ENCODE measurements at places on chromosomes 7 and 10. TPM values are rescaled to one million over a fixed set of nuclear protein-coding genes. Genes with fewer than 3 reads are reported as not detected.

Gene NKX6-2
- not detected for total RNA-seq

Gene KCNIP2
- total RNA-seq, result 3.0 TPM

Gene OR6V1
- not detected for total RNA-seq

Gene ITPRID1
- total RNA-seq, result not detected

Gene LRRC17
- total RNA-seq, result 22.7 TPM

- H3K27ac ChIP-seq, result no peak overlapping the region
- no peaks in the 10 kb centered on the region for H3K4me1 ChIP-seq
- no peaks in the 10 kb centered on the region for H3K36me3 ChIP-seq
- peaks cover 3% of the 10 kb centered on the region for H3K27me3 ChIP-seq
- no peak for DNase-seq
Measured at GRCh38 chr10:126391192-126391885, 3.1 kb upstream of the ADAM12 start.

DNA sequence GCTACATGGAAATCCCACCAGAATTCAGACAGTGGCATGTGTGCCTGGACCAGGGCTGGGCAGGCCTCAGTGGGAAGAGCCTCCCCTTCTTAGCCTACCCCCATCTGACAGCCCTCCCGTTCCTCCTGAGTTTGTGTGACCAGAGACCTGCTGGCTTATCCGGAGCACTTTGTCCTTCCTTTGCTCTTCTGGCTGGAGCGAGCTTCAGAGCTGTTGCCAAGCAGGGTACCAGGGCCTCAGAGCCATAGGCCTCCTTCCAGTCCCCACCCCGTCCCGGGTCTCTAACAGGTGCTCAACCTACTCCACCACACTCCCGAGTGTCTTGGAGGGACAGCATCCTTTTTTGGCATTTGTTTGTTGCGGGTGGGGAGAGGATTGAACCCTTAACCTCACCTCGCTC is 26.5 kb upstream of the TRIM8 start:
- H3K4me1 ChIP-seq, result peaks cover 45% of the 10 kb centered on the region
- no peaks in the 10 kb centered on the region for H3K36me3 ChIP-seq
- no peak overlapping the region for H3K4me3 ChIP-seq
- no peaks in the 10 kb centered on the region for H3K27me3 ChIP-seq
- no peak for DNase-seq

GRCh38 chr7:134943785-134944400 is 42.4 kb upstream of the AGBL3 start:
- H3K27me3 ChIP-seq, result no peaks in the 10 kb centered on the region
- peaks cover 11% of the 10 kb centered on the region for H3K4me1 ChIP-seq
- H3K27ac ChIP-seq, result no peak overlapping the region
- H3K4me3 ChIP-seq, result no peak overlapping the region
- peaks cover 25% of the 10 kb centered on the region for H3K36me3 ChIP-seq

DNA sequence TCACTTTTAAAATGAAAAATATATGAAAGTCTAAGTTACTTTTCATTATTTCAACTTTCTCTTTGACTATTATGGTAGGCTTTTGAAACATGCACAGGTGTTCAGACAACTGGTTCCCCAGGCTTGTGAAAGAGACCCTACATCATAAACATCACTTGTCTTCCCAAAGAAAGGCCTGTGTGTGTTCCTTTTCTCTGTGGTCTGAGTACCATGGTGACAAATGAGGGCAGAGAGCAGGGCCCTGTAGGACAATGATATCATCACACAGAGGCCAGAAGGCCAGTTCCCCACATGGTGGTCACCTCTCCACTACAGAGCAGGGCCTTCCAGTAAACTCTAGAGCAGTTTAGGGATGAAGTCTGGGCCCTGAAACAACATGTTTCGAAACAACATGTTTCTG is 288.8 kb downstream of the USP6NL start:
- no peak overlapping the region for H3K4me3 ChIP-seq
- H3K27ac ChIP-seq, result no peak overlapping the region
- DNase-seq, result no peak
- no peaks in the 10 kb centered on the region for H3K27me3 ChIP-seq

- DNase-seq, result peak; percentile 74
- no peaks in the 10 kb centered on the region for H3K27me3 ChIP-seq
- no peak overlapping the region for H3K4me3 ChIP-seq
- H3K27ac ChIP-seq, result peak overlapping the region; percentile 52
- H3K36me3 ChIP-seq, result no peaks in the 10 kb centered on the region
- peaks cover 14% of the 10 kb centered on the region for H3K4me1 ChIP-seq
Measured at GRCh38 chr10:52703898-52704297, 68.7 kb downstream of the MBL2 start.

GRCh38 chr7:52088008-52088901 is 771.6 kb upstream of the COBL start:
- H3K27ac ChIP-seq, result no peak overlapping the region
- peak overlapping the region; percentile 46 for H3K4me3 ChIP-seq
- H3K4me1 ChIP-seq, result no peaks in the 10 kb centered on the region
- H3K27me3 ChIP-seq, result no peaks in the 10 kb centered on the region

DNA sequence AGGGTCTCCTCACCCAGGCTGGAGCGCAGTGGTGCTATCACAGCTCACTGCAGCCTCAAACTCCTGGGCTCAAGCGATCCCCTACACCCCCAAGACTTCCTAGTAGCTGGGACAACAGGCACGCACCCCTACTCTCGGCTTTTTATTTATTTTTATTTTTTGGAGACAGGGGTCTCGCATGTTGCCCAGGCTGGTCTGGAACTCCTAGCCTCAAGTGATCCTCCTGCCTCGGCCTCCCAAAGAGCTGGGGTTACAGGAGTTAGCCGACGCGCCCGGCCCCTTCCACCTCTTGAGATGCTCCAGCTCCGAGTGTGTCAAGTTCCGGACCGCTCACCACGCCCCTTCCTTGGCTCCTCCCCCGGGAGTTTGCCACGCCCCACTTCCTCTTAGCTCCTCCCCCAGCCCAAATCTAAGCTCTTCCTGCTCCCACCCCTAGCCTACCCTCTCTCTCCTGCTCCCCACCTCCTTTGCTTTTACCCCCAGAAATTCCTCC is 6.3 kb downstream of the NAT16 start:
- peak; percentile 26 for DNase-seq
- no peaks in the 10 kb centered on the region for H3K36me3 ChIP-seq
- no peaks in the 10 kb centered on the region for H3K4me1 ChIP-seq
- H3K27me3 ChIP-seq, result peaks cover 83% of the 10 kb centered on the region

DNA sequence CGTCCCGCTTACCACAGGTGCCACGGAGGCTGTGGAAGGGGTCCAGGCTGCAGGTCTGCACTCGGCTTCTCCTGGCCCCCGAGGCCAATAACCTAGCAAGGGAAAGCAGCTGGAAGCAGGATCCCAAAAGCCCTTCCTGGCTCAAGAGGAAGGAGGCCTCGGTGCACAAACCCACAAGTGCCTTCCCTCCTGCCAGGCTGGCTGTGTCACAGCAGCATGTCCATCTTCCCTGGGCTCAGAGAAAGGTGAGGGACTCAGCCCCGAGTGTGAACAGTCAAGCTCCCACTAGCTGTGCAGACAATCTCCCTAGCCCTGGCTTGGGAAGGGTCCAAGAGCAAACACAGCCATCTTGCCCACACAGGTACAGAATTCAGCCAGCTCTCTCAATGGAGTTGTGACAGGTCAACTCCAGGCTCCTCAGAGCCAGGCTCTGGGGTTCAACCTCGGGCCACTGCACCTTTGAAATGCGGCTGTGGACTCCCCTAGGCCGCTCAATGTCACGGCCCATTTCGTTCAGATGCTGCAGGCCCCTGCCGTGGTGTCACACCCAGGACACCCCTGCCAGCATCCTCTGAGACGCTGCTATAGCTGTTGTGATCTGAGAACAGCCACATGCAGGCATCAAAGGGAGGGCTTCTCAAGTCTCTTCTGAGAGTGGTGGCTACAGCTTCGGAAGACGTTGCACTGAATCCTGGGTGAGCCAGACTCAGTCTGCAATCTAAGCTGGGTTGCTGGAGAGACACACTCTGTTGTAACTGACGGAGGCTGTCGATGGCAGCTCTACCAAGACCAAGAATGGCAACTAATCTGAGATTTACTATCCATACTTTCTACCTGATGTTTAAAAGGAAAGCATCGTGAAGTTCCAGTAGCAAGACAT is 137.9 kb downstream of the DIP2C start:
- peaks cover 17% of the 10 kb centered on the region for H3K4me1 ChIP-seq
- no peak overlapping the region for H3K4me3 ChIP-seq
- DNase-seq, result no peak

All from endothelial cell of umbilical vein (primary cell).